ENCODE measurements at places on chromosomes 12 and 14. TPM values are rescaled to one million over a fixed set of nuclear protein-coding genes. Genes with fewer than 3 reads are reported as not detected.
A peak's percentile ranks its signal among the peaks of the same experiment; 100 is the strongest.

Gene WIF1
- total RNA-seq = not detected

Gene RFLNA
- total RNA-seq = 1.4 TPM

Gene INHBC
- not detected for total RNA-seq

Gene ERBB3
- total RNA-seq = 0.97 TPM

Gene RNU4-1
- total RNA-seq = 2,875 TPM

Gene KRT85
- total RNA-seq = not detected

Gene HOXC4
- not detected for total RNA-seq

Gene GALNT9
- not detected for total RNA-seq

DNA sequence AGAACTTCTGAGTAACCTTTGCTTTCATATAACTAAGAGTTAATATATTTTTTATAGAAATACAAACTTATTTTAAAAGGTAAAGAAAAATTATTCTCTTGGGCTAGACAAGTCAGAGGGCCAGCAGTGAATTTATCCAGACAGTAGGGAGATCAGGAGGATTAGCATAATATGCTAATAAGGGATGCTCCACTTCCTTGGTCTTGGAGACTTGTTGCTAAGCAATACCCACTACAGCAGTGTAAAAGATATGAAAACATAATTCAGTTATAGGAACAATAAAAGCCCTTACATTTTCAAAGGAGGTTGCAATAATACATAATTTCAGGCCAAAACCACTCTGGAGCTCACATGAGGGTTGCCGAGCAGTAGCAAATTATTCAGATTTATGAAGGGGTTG, 615.6 kb downstream of the KCNH5 start:
- no peak for DNase-seq

- DNase-seq = no peak
Measured at GRCh38 chr12:66119229-66119869, 11.2 kb downstream of the LLPH start.

DNA sequence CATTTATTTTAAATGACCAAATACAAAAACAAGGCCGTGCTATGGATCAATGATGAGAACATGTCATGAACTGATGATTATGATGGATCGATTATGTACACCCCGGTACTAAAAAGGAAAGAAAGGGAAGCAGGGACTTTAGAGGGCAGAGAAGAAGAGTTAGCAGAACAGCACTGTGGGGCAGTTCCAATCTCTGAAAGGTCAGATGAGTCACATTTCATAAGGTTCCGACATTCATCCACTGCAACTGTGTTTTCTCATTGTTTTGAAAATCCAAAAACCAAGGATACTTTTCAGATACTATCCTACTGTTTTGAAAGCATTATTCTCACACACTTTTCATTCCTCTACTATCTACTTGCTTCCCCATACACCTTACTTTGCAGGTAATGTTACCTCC, 169.3 kb downstream of the STXBP6 start:
- no peak for DNase-seq

DNA sequence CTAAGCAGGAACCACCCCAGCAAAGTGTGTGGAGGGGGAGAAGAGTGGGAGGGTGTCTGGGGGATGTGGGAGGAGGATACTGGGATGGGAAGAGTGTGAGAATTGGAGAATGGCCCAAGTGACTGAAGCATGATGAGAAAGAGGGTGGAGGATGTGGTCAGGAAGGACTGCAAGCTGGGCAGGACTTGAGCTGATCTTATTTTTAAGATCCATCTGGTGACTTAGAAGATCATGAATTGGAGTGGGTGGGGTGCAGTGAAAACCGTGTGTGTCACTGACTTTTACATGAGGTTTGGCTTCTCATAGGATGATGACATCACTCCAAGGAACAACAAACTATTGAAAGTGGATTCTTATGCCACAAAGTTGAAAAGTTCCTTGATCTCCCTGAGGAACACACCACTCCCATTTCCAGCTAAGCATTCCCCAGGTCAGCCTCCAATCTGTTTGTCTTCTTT, 287.5 kb downstream of the GALC start:
- DNase-seq = no peak

DNA sequence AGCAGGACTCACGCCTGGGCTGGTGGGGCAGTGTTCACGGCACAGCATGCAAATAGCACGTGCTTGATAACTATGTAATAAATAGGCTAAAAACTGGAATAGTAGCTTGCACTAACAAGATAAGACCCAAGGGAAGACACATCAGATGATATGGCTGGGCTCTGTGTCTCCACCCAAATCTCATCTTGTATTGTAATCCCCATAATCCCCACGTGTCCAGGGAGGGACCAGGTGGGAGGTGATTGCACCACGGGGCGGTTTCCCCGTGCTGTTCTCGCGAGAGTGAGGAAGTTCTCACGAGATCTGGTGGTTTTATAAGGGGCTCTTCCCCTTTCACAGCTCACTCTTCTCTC, 46.9 kb downstream of the RIMBP2 start:
- no peak for DNase-seq

GRCh38 chr12:131608740-131609690, 101.9 kb upstream of the SFSWAP start:
- DNase-seq = no peak

DNA sequence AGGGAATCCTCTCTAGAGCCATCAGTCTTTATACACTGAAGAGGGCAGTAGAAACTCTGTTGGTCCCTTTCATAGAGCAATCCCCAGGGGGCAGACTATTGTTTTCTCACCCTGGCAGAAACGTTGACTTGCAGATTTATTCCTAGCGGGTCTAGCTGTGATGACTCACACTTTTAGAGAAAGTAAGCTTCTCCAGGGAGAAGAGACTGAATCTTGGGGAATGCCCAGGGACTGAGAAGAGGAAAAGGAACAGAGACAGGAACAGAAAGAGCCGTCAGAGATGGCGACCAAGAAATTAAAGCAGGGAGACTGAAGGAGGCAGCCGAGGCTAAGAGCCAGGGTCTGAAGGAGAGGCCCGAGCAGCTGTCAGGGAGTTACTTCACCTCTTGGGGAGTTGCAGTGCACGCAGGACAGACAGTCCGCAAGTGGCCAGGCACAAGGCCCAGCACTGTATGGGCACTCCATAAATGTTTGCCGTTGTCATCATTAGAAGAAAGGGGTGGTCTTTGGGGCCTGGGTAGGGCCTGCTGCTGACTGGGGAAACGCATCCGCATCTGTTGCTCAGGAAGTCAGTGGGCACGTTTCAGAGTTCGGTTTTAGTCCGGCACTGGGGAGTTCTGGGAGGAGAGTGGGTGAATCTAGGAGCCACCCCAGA, 13.0 kb downstream of the PLEKHG6 start:
- no peak for DNase-seq

- no peak for DNase-seq
Measured at GRCh38 chr12:54059668-54060067, 6.0 kb downstream of the HOXC4 start.

DNA sequence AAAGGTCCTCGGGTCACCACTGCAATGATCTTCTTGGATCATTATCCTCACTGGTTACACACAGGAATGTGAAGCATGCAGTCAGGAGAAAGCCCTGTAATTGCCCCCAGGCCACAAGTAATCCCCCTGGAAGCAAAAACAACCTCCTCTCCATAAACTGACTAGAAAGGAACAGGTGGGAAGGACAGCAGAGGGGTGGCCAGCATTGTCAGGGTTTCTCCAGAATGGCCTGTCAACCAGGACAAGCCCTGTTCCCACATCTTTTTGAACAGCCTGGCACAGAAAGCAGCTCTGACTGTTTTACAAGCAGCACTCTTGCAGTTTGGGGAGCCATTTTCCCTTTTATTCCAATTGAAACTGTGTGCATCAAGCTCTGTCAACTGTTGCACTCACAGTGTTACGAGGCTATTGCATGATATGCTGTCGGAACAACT, 36.1 kb downstream of the TMCC3 start:
- no peak for DNase-seq

DNA sequence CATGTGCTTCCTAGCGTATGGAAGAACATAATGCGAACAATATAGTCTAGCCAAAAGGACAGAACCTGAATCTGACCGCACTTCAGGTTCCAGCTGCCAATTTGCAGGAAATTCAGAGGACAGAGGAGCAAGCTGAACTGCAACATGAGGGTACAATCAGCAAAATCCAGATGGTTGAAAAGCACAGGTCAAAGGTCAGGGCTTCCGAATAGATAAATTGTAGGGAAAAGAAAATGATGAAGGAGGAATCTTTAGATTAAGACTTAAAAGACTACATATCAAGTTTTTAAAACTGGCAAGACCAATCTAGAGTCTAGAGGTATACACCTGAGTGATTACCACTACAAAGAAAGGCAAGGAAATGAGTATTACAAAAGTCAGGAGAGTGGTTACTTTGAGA, 42.1 kb upstream of the SELPLG start:
- DNase-seq = no peak

GRCh38 chr14:96624661-96625425, 122.7 kb downstream of the PAPOLA start:
- peak; percentile 82 for DNase-seq

DNA sequence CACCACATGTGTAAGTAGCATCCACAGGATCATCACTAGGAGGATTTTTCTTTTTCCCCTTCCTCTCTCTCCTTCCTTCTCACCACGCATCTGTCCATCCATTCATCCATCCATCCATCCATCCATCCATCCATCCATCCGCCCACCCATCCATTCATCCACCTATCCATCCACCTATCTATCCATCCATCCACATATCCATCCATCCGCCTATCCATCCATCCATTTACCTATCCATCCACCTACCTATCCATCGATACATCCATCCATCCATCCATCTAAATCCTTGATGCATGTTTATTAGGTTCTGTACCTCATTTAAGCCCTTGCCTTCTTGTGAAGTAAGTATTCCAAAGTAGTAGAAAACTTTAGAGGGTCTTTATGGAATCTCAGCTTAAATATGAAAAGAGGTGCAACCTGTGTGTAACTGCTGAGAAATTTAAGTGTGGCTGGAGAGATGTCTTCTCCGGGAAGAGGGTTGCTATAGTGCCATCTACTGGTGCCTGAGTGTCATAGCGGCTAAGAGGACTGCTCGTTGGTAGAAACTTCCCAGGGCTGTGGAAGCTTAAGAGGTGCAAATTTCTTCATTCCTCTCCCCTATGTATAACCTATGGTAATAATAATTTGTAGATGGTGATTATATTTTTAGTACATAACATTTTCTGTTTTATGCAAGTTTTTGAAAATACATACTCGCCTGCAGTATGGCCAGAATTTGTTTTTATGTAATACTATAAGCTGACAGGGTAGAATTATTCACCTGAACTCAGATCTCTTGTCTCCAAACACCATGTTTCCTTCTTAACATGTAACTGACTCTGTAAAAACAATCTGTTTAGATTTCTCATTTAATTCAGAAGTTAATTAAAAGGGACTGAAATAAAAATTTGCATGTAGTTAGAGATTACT, 46.0 kb downstream of the MYO1H start:
- no peak for DNase-seq

DNA sequence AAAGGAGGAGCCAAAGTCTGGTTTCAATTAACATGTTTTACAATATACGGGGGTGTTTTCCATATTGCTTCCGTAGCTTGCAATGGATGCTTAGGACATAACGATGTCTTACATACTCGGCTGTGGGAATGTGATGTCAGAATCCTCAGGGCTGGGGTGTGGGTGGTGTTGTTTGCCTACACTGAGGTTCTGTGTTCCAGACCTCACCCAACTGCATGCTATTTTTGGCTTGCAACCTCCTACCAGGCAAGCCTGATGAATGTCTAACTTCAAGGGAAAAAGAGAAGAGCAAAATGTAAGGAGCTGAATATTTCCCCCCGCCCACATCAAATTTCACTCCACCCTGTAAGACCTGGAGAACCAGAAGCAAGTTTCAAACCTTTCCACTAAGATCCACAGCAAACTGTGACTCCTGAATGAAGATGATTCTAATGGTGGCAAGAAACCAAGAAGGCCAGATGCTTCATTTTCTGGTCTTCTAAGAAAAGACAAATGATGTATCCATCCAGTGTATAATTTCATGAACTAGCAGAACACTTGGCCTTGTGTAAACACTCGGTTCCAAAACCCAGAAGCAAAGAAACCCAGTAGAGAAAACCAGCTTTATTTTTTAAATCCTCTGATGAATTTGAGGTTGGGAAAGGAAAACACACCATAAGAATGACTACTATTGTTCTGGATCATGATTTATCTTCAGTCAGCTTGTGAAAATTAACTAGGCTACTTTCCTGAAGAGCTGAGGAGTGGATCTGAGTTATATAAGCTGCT, 227.9 kb downstream of the DACT1 start:
- no peak for DNase-seq

- no peak for DNase-seq
Measured at GRCh38 chr12:27161458-27162228, 79.3 kb upstream of the C12orf71 start.

Data from osteocyte (in vitro differentiated cells).